ENCODE measurements at places on chromosomes 5 and 9.

DNA sequence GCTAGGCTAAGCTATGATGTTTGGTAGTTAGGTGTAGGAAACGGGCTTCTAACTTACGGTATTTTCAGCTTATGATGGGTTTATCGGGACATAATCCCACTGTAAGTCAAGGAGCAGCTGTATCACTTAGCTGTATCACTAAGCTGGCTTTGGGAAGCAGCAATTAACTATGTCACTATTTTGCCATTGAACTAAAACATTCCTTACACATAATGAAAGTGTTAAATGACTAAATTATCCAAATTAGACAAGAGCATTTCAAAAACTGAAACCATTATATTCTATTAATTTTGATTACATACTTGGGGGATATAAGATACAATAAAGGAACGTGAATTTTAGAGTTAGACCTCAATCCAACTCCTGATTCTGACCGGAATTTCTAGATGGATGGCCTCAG, 188.3 kb downstream of the AGTPBP1 start:
- no peak for DNase-seq

DNA sequence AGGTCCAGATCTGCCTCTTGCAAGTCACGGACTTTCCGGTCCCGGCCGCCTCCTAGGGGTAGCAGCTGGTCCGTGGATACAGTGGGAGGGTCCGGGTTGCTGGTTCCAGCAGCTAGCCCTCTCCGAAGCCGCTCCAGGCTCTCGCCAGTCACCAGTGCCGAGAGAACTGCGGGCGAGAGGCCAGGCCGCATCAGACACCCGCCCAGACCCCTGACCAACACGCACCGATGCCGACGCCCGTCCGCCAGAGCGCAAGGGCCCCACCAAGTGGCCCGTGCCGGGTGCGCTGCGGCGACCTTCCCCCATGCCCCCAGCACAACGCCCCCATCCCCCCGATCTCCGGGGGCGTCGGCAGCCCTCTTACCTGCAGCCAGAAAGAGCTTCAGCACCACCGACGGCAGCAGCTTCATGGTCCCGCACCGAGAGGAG, 470 bp downstream of the HBEGF start:
- DNase-seq = peak; percentile 67

GRCh38 chr9:132690696-132691095, 20.4 kb downstream of the GTF3C4 start:
- no peak for DNase-seq

- no peak for DNase-seq
These were observed 22.8 kb downstream of the SMIM3 start for GRCh38 chr5:150801117-150801927.

- no peak for DNase-seq
These were observed 8.8 kb downstream of the DMAC1 start for GRCh38 chr9:7790819-7791182.

- peak; percentile 17 for DNase-seq
These were observed 2.9 kb upstream of the IL17B start for GRCh38 chr5:149381986-149382338.

- DNase-seq = no peak
These were observed 47.0 kb upstream of the HOMER1 start for GRCh38 chr5:79560771-79561524.

DNA sequence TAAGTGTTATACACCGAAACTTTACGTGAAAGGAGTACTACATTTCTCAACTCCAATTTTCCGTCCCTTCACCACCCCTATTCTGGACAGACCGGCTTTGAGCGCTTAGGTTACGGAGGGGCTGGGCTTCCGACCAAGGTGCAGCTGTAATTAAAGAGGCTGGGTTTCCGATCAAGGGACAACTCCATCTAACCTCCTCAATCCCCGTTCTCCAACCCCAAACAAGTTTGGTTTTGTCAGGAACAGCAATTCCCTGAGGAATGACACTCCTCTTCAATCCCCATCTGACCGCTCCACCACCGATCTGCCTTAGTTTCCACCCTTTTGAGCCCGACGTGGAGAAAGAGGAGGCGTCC, 577 bp downstream of the TUT7 start:
- no peak for DNase-seq
